ENCODE measurements at places on chromosomes 16 and 17.

- no peak for DNase-seq
Measured at GRCh38 chr16:88003316-88003715, 52.1 kb downstream of the BANP start.

DNA sequence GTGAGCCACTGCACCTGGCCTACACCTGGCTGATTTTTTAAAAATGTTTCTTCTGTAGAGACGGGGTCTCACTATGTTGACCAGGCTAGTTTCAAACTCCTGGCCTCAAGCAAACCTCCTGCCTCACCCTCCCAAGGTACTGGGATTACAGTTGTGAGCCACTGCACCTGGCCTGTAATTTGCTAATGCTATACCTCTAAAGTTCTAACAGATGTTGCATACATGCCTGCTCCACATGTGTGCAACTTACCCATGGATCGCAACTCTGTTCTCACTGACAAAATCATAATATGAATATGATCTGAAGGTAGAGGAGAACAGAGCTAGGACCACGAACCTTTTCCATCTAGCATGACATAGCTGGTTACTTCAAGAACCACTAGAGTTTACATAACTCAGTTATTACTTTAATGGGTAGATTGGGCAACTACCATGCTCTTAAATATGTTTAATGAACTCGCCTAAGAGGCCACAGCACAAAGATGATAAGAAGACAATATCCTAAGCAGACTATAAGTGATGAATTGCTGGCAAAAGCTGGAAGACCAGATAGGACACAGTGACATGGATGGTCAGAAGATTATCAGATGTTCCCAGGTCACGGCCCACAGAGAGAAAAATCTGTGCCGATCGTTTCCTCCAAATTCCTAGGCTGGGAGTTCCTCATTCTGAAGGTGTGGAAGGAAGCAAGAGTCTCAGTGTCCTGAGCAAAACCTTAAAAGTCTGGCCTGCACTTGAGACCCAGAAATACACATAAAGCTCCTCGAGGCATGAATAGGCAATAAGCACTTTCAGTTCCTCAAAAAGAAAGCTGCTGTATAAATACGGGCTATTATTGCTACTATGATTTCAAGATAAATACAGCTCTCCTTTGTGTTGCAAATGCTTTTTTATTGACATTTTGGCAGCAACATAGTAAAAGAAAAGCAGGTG lies 53.6 kb upstream of the ICAM2 start:
- no peak for DNase-seq

DNA sequence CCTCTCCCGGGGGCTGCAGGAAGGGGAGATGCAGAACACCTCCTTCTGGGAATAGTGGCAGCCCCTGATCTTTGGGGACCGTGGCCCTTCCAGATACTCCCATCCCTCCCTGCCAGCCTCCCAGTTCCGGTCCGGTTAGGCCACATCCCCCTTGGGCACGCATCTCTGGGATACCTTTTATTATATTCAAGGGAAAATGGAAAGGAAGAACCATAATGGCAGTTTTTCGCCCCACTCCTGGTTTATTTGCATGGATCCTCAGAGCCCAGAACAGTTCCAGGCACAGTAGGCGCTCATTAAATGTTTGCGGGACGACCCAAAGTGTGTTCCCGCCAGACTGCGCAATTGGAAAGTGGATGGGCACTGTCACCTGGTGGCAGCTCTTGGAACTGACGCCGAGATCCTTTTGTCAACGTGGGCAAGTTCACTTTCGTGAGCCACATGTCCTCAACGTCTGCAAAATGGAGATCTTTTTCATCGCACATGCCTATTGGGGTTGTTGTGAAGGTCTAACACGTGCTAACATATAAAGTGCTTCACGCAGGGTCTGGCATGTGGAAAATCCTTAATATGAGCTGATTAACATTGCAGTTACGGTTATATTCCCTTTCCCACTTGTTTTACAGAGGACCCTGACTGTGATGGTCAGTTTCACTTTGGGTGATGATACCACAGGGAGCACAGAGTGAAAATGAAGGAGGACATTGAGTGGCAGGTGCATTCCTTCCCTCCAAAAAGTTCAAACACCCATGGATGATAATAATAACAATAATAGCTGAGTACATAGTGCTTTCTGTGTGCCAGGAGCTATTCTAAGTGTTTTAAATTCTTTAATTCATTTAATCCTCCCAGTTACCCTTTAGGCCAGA lies 1.7 kb upstream of the GPRC5B start:
- DNase-seq = no peak

GRCh38 chr16:14399378-14400284 lies 230.4 kb downstream of the PARN start:
- DNase-seq = no peak

DNA sequence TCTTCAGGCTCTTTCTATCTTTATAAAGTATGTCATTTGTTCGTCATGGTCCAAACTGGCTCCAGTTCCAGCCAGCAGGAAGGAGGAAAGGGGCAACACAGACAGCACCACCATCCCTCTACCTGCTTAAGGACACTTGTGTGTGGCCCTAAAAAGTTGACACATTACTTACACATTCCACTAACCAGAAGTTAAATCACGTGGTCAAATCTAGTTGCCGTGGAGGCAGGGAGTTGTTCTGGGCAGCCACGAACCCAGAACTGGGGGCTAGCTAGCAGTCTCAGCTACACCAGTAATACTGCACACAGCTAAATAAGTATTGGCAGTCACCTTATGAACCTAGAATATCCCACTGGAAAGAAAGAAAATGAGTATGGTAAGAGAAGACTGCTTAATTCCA lies 104.2 kb downstream of the SNX11 start:
- DNase-seq = no peak

DNA sequence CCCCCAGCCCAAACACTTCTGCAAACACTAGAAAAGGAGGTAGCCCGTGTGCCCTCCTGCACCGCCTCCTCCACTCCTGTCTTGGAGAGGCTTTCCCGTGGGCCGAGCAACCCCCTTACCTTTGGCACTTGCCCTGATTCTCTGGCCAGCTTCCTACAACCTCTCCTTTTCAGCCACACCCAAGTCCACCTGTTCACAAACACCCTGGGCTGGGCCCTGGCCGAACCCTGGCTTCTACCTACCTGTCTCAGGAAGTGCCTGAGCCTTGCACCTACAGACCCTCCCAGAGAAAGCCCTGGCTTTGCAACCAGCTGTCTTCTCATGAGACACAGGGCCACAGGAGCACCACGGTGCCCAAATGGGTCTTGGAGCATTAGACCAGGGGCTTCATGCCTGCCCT lies 2.0 kb upstream of the ANTKMT start:
- no peak for DNase-seq

- no peak for DNase-seq
Measured at GRCh38 chr16:3798838-3799237, 81.5 kb upstream of the TRAP1 start.

- no peak for DNase-seq
Measured at GRCh38 chr16:85768199-85768598, 17.3 kb upstream of the C16orf74 start.

DNA sequence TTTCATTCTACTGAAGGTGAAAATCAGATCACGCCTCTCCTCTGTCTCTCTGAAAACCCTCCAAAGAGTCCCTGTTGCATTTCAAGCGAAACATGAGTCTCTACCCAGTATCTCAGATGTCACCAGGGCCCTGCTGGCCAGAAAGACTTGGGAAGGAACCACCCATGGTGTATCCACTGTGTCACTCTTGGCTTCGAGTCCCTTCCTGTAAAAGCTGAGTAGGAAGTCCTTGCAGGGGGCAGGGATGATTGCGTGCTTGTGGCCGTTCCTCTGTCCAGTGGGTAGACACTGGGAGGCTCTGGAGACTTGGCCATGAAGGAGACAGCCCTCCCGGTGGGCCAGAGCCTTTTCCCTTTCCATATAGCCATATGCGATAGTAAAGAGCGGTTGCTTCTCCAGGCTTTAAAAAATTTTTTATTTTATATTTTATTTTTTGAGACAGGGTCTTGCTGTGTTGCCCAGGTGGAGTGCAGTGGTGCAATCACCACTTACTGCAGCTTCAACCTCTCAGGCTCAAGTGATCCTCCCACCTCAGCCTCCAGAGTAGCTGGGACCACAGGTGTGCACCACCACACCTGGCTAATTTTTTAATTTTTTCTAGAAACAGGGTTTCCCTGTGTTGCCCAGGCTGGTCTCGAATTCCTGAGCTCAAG lies 19.0 kb upstream of the RMI2 start:
- no peak for DNase-seq

- no peak for DNase-seq
Measured at GRCh38 chr16:58422809-58423208, 30.5 kb downstream of the GINS3 start.

All from right renal cortex interstitium (tissue), 3 donors.